A375 (cell line): ENCODE measurements at places on chromosomes 4 and X. TPM values are rescaled to one million over a fixed set of nuclear protein-coding genes. Genes with fewer than 3 reads are reported as not detected.

CXorf65 gene
- not detected in 2 replicates for total RNA-seq

ZGRF1 gene
- total RNA-seq, result 10.6 and 11.6 TPM in 2 replicates

PIN4 gene
- total RNA-seq, result 90.7 and 96.8 TPM in 2 replicates

MAP3K15 gene
- 0.15 and 0.32 TPM in 2 replicates for total RNA-seq

ELF4 gene
- total RNA-seq, result 6.3 and 7.1 TPM in 2 replicates

ZFP42 gene
- total RNA-seq, result 12.5 and 13.7 TPM in 2 replicates

NEK1 gene
- total RNA-seq, result 5.0 and 6.7 TPM in 2 replicates

LINC00632 gene
- total RNA-seq, result 5.1 and 6.6 TPM in 2 replicates

GYPA gene
- not detected in 2 replicates for total RNA-seq

GLRA2 gene
- total RNA-seq, result not detected in 2 replicates

PFKFB1 gene
- total RNA-seq, result 0.15 and 0.19 TPM in 2 replicates

DOK7 gene
- total RNA-seq, result 0.38 and 1.2 TPM in 2 replicates
